ENCODE measurements at places on chromosomes 6 and 20. TPM values are rescaled to one million over a fixed set of nuclear protein-coding genes. Genes with fewer than 3 reads are reported as not detected.

Gene BTN1A1
- total RNA-seq, result not detected

Gene VSX1
- 0.33 TPM for total RNA-seq

Gene TSPO2
- total RNA-seq, result not detected

Gene STK38
- total RNA-seq, result 25.5 TPM

Gene B4GALT5
- 31.0 TPM for total RNA-seq

Gene BLCAP
- total RNA-seq, result 91.8 TPM

Gene CYP24A1
- total RNA-seq, result not detected

Gene RBPJL
- not detected for total RNA-seq

Gene POPDC3
- 56.9 TPM for total RNA-seq

Gene SIRPB1
- 0.27 TPM for total RNA-seq

Measured in left ventricle myocardium inferior (tissue), 1 donor.